Hepatocyte (in vitro differentiated cells): ENCODE measurements at places on chromosomes 1 and 21. TPM values are rescaled to one million over a fixed set of nuclear protein-coding genes. Genes with fewer than 3 reads are reported as not detected.

WNT9A gene
- polyA plus RNA-seq, result 0.40 and 1.5 TPM in 2 replicates

- H3K4me3 ChIP-seq, result no peak overlapping the region
- no peak overlapping the region for H3K27ac ChIP-seq
- H3K27me3 ChIP-seq, result no peaks in the 10 kb centered on the region
- DNase-seq, result no peak
Measured at GRCh38 chr1:244645414-244645813, 7.5 kb upstream of the DESI2 start.

GRCh38 chr1:4166713-4167112 is 266.6 kb upstream of the C1orf174 start:
- no peak overlapping the region for H3K4me3 ChIP-seq
- no peak for DNase-seq
- no peaks in the 10 kb centered on the region for H3K36me3 ChIP-seq
- H3K27me3 ChIP-seq, result no peaks in the 10 kb centered on the region
- no peaks in the 10 kb centered on the region for H3K4me1 ChIP-seq

DNA sequence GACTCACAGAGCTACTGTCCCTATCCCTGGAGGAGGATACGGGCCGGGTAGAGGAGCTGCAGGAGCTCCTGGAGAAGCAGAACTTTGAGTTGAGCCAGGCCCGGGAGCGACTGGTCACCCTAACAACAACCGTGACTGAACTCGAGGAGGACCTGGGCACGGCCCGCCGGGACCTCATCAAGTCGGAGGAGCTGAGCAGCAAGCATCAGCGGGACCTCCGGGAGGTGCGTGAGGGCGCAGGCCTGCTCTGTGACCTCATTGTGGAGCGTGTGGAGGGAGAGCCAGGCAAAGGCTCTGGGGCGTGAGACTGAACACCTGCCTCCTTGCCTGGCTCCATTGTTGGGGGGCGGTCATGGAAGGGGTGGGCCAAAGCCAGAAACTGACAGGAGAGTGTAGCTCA is 19.0 kb downstream of the PPFIA4 start:
- no peak for DNase-seq
- peaks cover 6% of the 10 kb centered on the region for H3K4me1 ChIP-seq
- H3K27ac ChIP-seq, result no peak overlapping the region
- no peaks in the 10 kb centered on the region for H3K27me3 ChIP-seq

DNA sequence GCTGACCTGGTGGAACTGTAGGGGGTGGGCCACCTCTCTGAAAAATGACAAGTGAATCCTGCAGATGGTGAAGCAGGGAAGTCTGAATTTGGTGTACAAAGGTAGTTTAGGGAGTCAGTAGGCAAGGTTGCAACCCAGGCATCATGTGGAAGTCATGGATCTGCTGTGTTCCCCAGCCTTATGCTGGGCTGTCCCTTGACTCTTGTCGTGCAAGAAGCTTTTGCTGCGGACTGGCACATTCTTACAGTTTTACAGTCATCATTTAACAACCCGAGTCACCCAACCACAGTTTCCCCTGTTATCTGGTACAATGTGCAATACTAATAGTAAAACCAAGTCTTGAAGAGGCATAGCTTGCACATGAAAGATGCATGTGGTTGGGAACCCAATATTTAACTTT is 13.2 kb downstream of the RHOU start:
- peak; percentile 39 for DNase-seq
- peak overlapping the region; percentile 42 for H3K27ac ChIP-seq
- H3K4me3 ChIP-seq, result no peak overlapping the region
- peaks cover 6% of the 10 kb centered on the region for H3K36me3 ChIP-seq
- no peaks in the 10 kb centered on the region for H3K4me1 ChIP-seq

GRCh38 chr1:21664806-21665588 is 4.2 kb downstream of the RAP1GAP start:
- no peak for DNase-seq
- no peaks in the 10 kb centered on the region for H3K36me3 ChIP-seq
- peaks cover 18% of the 10 kb centered on the region for H3K4me1 ChIP-seq
- peaks cover 3% of the 10 kb centered on the region for H3K27me3 ChIP-seq
- no peak overlapping the region for H3K4me3 ChIP-seq

DNA sequence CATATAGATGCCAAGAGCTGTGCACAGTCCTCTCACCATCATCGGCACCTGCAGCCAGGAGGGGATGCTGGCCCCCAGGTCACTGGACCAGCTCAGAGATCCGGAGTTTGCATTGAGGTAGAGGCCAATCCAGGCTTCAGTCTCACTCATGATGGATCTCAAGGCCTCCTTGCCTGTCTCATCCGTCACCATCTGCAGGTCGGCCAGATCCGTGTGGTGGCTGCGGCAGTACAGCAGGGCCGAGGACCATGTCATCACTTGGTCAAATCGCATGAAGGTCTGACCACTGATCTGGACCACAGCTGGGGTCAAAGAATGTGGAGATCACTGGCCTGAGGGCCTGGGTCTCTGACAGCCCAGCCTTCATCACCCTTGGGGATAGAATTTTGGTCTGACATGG is 6.6 kb downstream of the CLEC20A start:
- no peaks in the 10 kb centered on the region for H3K36me3 ChIP-seq
- no peaks in the 10 kb centered on the region for H3K4me1 ChIP-seq
- H3K27ac ChIP-seq, result no peak overlapping the region
- no peak overlapping the region for H3K4me3 ChIP-seq
- DNase-seq, result no peak

CATSPER4 gene
- polyA plus RNA-seq, result 0.07 TPM in 1 of 2 replicates, not detected in the other

DNA sequence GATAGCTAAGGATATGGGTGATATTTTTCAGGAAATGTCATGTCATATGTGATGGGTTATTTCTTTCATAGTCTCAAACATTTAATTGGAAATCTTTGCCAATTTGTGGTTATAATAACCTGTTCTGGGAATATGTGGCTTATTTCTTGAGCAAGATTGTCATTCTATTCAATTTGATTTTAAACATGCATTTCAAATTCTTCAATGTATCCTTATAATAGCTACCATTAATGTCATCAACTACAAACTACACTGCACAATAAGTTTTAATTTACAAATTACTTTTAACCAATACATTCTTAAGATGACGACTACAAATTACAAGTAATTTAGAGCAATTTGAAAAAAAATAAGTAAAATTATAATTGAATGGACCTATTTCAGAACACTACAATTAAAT is 164.9 kb downstream of the BRINP3 start:
- H3K4me3 ChIP-seq, result no peak overlapping the region
- no peaks in the 10 kb centered on the region for H3K36me3 ChIP-seq
- H3K27ac ChIP-seq, result no peak overlapping the region
- no peaks in the 10 kb centered on the region for H3K27me3 ChIP-seq

DNA sequence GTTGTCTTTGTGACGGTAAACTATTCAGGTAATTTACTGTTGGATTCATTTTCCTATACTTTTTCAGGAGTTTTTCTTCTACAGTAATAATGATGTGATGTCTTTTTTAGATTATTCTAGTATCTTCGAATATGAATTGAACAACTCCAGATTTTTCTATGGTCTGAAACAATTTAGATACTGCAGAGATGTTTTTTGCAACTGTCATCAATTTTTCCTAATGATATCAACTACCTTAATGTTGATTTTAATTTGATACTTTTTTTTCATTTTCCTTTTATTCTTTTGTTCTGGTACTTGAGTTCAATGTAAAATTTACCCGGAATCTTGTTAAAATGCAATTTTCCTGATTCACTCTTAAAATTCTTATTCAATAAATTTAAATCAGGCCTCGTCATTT is 110.4 kb downstream of the KCNT2 start:
- H3K27ac ChIP-seq, result no peak overlapping the region
- no peaks in the 10 kb centered on the region for H3K27me3 ChIP-seq
- H3K36me3 ChIP-seq, result no peaks in the 10 kb centered on the region
- DNase-seq, result no peak
- no peaks in the 10 kb centered on the region for H3K4me1 ChIP-seq
- H3K4me3 ChIP-seq, result no peak overlapping the region

FCRL1 gene
- polyA plus RNA-seq, result not detected in 2 replicates

PADI1 gene
- 0.51 TPM in 1 of 2 replicates, not detected in the other for polyA plus RNA-seq

GRCh38 chr1:231626951-231627614 is 493 bp downstream of the DISC1 start:
- peak overlapping the region; percentile 52 for H3K27ac ChIP-seq
- H3K36me3 ChIP-seq, result no peaks in the 10 kb centered on the region
- peak; percentile 69 for DNase-seq
- H3K4me3 ChIP-seq, result peak overlapping the region; percentile 73

TMEM125 gene
- 43.1 and 50.3 TPM in 2 replicates for polyA plus RNA-seq

DNA sequence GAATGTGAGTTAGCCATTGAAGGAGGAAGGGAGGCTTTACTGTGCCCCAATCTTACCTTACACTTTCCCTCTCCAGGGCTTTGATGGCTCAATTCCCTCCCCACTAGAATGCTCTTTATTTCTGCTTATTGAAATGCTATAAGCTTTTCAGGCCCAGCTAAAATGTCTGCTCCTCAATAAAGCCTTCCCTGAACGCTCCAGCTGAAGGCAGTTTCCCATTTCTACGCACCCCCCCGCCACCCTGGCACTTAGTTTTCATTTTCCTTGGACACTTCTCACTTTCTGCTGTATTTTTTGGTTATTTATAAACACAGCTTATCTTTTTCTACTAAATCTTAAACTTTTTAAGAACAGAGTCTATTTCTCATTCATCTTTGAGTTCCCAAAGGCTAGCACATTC is 7.1 kb upstream of the TMEM167B start:
- H3K4me1 ChIP-seq, result no peaks in the 10 kb centered on the region
- no peaks in the 10 kb centered on the region for H3K36me3 ChIP-seq
- no peak overlapping the region for H3K27ac ChIP-seq
- no peaks in the 10 kb centered on the region for H3K27me3 ChIP-seq
- no peak overlapping the region for H3K4me3 ChIP-seq

DNA sequence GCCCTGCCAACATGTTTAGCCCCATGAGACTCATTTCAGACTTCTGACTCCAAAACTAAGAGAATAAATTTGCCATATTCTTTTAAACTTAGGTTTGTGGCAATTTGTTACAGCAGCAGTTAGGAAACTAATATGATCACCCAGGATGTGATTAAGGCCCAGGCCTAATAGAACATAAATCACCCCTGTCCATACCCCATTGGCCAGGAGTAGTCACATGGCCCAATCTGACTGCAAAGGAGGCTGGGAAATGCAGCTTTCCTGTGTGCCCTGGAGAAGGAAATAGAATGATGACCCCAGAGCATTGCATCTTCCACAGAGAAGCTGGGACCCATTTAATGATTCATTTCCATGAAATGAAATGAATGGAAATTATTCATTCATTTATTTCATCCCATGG is 100.4 kb upstream of the KLHDC7A start:
- no peaks in the 10 kb centered on the region for H3K27me3 ChIP-seq
- no peak overlapping the region for H3K4me3 ChIP-seq
- no peak overlapping the region for H3K27ac ChIP-seq
- H3K36me3 ChIP-seq, result no peaks in the 10 kb centered on the region

DNA sequence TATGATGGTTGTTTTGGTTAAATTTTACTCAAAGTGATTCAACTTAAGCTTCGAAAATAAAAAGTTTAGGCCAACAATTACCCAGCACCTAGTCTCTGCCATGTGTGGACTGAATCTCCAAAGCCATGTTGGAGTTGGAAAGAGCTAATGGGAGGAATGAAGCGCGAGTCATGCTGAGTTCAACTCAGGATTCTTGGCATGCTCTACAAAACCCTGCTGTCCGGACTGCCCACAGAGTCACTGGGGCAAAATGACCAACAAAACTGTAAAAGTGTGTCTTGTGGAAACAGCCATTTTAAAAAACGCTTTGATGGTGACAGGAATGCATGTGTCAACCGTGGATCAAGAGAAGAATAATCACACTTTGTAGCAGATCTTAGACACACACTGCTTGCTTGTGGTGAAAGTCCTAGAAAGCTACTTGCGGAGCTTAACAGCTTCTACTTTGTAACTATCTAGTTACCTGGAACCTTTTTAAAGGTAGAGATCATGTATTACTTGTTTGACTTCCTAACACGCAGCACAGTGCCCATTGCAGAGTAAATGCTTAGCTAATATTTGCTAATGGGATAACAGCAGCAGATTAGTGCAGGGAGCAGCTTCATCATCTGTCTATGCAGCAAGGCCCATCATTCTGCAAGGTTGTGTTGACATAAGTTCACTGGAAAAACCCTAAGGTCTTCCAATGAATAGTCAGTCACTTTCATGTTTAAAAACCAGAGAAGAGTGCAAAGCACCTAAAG is 7.0 kb upstream of the GBP6 start:
- H3K4me3 ChIP-seq, result no peak overlapping the region
- H3K4me1 ChIP-seq, result peaks cover 15% of the 10 kb centered on the region
- H3K27ac ChIP-seq, result no peak overlapping the region
- DNase-seq, result peak; percentile 31

ELF3 gene
- polyA plus RNA-seq, result 333 and 361 TPM in 2 replicates

DNA sequence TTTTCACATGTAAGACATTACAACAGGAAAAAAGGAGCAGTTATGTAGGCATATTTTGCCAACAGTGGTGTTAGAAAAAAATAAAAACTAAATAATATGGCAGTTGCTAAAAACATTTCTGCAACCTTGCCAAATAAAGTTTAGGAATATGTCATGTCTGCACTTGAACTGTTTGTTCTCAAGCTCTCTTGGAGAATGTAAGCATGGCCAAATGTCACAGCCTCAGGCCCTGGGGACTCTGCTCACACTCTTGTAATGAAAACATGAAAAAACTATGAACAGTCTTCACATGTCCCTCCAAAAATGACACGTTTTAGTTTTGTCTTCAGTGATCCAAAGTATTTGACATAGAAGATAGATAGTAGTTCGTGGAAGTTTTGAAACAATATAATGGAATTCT is 753.3 kb downstream of the LTN1 start:
- no peak overlapping the region for H3K4me3 ChIP-seq
- no peaks in the 10 kb centered on the region for H3K36me3 ChIP-seq
- DNase-seq, result no peak

GRCh38 chr1:91827087-91827458 is 58.9 kb downstream of the TGFBR3 start:
- H3K27ac ChIP-seq, result peak overlapping the region; percentile 73
- H3K36me3 ChIP-seq, result no peaks in the 10 kb centered on the region
- H3K4me1 ChIP-seq, result peaks cover 34% of the 10 kb centered on the region
- DNase-seq, result peak; percentile 61
- no peaks in the 10 kb centered on the region for H3K27me3 ChIP-seq
- no peak overlapping the region for H3K4me3 ChIP-seq

DNA sequence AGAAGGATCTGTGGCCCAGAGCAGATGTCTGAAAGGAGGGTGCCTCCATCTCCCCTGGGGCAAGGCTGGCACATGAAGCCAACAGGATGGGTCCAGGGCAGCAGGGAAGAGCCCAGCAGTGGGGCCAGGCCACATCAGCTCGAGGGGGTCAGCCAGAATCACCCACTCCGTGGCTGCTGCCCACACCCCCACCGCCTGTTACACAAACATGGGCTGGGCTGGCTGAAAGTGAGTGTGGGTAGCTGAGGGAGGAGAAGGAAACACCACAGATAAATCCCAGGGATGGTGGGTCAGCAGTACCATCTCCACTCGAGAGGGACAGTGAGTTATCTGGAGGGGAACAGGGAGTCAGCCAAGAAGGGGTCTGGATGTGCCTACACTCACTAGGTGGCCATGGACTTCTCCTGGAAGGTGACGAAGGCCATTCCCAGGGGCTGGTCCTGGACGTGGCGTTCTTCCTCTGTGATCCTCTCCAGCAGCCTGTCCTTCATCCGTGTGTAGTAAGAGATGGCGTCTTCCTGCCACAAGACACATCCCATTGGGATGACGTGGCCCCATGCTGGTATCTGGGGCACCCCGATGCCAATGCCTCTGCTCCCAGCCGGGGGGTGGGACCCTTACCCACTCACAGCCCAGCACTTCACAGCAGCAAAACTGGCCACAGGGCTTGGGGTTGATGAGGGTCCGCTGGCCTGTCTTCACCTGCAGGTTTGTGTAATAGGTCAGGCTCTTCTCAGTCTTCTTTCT is 20.2 kb downstream of the TMEM63A start:
- no peak for DNase-seq
- H3K4me1 ChIP-seq, result peaks cover 15% of the 10 kb centered on the region
- H3K36me3 ChIP-seq, result no peaks in the 10 kb centered on the region
- no peak overlapping the region for H3K27ac ChIP-seq
- H3K27me3 ChIP-seq, result no peaks in the 10 kb centered on the region

RGS7 gene
- 0.22 TPM in 1 of 2 replicates, not detected in the other for polyA plus RNA-seq

WARS2 gene
- 6.2 and 10.4 TPM in 2 replicates for polyA plus RNA-seq
